NCI-H510A (cell line): ENCODE measurements at places on chromosomes 7 and 10.
A peak's percentile ranks its signal among the peaks of the same experiment; 100 is the strongest.

DNA sequence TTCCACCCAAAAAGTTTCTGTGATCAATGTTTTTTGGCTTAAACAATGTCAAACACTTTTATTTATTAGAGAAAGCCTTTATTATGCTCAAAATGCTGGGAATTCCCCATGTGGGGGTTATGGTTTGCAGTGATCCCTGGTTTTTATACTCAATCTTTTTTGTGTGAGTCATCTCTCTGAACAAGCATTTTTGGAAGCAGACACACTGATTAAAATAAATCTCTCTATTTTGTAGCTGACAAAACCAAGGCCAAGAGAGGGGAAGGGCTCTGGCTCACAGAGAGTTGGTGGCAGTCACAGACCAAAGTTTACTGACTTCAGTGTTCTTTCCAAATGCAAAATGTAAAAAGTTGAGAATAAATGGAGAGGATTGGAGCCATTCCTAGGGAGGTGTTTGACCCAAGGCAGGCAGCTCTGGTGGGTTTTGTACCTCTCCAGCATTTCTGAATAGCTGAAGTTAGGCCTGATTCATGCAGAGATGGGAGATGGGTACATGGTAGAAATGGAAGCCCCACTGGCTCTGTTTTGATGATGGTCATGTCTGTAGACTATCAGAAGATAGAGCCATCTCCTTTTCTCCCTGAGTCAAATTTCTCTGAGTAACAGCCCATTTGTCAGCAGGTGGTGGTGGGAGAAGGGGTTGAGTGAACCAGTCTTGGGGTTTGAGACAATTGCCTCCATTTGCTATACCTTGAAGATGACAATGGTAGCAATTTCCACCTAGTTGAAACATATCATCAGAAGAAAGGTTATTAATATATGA, 45.4 kb upstream of the NAMPT start:
- no peak for DNase-seq

GRCh38 chr10:43119416-43120115, 18.7 kb upstream of the CSGALNACT2 start:
- no peak for DNase-seq

- no peak for DNase-seq
Measured at GRCh38 chr7:16318463-16318862, 102.9 kb downstream of the CRPPA start.

DNA sequence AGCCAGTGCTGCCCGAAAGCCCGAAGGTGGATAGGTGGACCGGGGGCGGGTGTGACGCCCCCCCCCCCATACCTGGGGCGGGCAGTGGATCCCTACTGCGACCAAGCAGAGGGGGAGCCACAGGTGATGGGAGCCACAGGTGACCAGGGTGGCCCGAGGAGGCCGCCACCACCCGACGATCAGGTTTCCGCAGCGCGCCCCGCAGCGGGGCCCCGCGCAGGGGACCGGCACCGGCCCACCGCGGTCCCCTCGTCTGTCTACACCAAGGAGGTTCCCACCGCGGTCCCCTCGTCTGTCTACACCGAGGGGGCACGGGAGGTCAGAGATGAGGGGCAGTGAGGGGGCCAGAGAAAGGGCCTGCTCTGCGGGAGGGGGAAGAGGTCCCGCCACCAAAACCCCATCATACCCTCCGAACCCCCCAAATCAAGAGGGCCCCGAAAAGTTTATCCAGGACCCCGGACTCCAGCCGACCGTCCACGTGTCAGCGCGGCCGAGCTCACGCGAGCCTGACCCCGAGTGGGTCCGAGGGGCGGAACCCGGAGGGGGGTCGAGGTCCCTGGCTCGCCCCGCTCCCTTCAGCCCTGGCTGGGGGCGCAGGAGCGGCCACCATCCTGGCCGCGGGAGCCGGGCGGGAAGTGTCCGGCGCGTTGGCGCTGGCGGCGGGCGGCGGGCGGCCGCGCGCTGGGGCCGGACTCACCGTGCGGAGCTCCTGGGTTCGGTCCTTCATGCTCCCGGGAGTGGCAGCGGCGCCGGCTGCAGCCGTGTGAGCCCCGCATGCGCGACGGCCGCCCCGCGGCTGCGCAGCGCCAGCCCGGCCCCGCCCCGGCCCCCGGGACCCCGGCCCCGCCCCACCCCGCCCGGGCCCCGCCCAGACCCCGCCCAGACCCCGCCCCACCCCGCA, at the start of gene STX1A:
TSS of gene STX1A (minus strand) at position 765 of the 901 bp plus-strand sequence. CDS start at position 727, 38 bp downstream.
- DNase-seq, result peak; percentile 58

- DNase-seq, result no peak
Measured at GRCh38 chr7:106658316-106659165, 2.4 kb downstream of the CCDC71L start.

DNA sequence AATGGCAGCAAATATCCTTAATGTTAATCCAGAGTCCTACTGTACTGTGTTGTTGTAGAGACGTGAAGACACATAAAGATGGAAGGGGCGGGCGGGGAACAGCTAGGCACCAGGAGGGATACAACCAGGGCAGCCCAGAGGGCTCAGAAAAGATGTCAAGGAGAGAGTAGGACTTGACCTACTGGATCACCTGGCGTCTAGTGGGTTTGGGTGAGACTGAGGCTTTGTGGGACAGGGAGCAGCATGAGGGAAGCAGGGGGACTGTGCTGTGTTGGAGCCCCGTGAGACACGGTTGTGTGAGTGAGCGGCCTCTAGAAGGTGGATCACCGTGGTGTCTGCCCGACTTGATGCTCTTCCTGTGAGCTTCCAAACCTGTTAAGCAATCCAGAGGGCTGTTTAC, 68.0 kb downstream of the PTPRE start:
- DNase-seq, result no peak
